T1000 (cell line): ENCODE measurements at places on chromosomes 12 and 14.

GRCh38 chr12:117742721-117743120 is 226.1 kb downstream of the KSR2 start:
- no peak for DNase-seq

DNA sequence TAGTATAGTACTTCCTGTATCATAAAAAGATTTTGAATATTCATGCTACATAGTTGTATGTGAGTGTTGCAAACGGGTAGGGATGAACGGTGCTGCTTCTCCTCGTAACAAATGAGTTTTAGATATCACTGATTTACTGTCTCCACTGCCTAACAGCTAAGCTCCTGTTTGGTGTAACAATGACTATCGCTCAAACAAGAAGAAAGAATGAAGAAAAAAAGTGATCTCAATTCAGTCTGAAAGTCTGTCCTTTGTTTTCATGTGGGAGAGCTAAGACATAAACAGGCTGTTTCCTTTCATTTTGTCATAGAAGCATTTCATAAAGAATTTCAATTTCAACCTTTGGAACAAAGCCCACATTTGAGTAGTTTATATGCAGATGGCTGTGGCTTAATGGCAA is 26.1 kb upstream of the RTRAF start:
- DNase-seq, result no peak

DNA sequence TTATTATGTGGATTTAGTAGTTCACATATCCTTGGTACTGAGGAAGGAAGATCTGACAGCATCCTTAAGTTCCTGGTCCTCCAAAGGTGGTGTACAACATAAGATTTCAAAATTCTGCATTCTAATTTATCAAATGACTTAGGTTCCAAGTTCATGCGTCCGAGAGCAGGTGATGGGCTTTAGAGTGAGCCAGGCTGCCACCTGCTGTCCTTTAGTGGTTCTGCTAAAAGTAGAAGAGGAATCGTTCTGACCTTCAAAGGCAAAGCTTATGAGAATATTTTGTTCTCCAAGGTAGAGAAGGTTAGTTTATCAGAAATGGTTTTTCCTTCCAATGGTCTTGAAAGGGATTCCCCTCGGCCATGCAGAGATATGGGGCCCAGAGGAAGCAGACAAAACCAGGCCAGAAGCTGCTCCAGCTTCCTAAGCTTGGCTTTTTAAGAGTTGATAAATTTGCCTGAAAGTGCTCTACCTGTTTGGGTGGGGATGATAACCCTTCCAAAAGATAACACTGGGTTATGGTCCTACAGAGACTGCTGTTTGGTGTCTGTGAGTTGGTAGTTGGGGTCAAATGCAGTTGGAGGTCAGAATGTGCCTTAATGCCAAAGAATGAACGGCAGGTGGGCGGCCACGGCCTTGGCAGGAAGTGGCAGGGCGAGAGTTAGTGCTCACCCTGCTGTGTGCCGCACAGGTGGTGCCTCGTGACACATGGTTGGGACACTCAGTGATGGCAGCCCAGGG is 29.1 kb upstream of the LRTM2 start:
- DNase-seq, result peak; percentile 23

DNA sequence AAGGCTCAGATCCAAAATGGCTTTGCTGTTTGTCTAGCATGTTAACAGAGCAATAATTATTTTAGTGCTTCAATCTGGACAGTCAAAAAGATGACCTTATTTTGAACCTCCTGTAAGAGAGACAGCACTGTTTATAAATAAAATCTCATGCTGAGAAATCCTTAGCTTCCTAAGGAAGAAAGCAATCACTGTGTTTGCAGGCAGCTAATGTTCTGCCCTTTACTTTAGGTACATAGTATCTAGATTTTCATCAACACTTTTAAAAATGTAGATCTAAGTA is 105.3 kb downstream of the PRKD1 start:
- DNase-seq, result no peak

- no peak for DNase-seq
These were observed 286.6 kb upstream of the KITLG start for GRCh38 chr12:88866881-88867280.

DNA sequence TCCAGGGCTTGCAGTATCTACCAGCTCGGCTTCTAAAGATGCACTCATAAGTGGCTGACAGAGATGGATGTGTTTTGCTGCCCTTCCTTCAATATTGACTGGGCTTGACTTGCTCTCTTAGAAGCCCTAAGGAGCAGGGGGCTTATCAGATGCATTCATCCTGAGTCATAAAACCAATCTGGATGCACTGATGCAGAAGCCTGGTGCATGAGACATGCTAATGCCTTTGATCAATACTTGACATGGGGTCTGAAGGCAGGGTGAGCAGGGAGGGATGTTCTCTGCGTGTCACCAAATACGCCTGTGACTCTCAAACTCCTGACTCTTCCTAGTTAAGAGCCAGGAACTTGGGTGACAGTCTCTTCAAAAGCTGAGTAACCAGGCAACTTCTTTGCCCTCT is 77.8 kb upstream of the HSPB8 start:
- DNase-seq, result no peak

GRCh38 chr12:106840243-106840642 is 65.8 kb downstream of the RIC8B start:
- DNase-seq, result no peak

- no peak for DNase-seq
These were observed 7.6 kb downstream of the SUSD6 start for GRCh38 chr14:69619012-69619411.

GRCh38 chr12:115973066-115973465 is 304.4 kb downstream of the MED13L start:
- no peak for DNase-seq

DNA sequence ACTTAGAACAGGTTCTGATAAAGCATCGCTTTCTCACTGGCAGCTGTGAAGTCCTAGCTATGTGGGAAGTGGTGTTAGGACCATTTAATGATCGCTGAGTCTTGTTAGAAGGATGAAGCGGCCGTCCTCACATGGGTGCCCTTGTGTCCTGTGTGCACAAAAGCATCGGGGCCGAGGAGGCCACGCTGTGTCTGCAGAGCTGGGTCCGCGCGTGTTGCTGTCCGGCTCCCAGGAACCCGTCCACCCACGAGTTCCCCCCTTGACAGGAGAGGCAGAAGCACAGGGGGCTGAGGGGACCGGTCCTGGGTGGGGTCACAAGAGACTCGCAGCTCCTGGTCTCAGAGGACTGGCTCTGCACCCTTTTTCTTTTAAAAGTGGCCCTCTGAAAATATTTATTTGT is 90.4 kb downstream of the ADGRD1 start:
- DNase-seq, result no peak

GRCh38 chr12:91224401-91224800 is 41.8 kb upstream of the DCN start:
- no peak for DNase-seq

- DNase-seq, result no peak
These were observed 169.7 kb upstream of the G2E3 start for GRCh38 chr14:30389134-30389876.

- DNase-seq, result no peak
These were observed 190.2 kb downstream of the KIF26A start for GRCh38 chr14:104328607-104329006.

GRCh38 chr12:98908866-98909265 is 263.8 kb downstream of the APAF1 start:
- DNase-seq, result no peak

DNA sequence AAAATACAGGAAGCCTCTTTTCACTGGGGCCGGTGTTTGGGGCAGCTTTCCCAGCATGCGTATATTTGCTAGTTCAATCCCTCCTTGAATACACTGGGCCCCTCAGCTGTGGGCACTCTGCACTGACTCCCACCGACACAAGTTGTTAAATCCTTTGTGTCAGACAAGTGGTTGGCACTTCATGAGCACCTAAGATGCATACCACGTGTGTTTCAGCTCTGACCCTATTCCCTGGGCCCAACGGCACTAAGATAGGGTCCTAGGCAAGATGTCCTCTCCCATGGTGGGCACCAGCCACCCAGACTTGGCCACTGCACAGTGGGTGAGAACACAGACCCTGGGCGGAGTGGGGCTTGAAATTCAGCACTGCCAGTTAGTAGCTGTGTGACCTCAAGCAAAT is 173.8 kb downstream of the BCL11B start:
- no peak for DNase-seq

- no peak for DNase-seq
These were observed 46.7 kb downstream of the ERH start for GRCh38 chr14:69351385-69351784.

DNA sequence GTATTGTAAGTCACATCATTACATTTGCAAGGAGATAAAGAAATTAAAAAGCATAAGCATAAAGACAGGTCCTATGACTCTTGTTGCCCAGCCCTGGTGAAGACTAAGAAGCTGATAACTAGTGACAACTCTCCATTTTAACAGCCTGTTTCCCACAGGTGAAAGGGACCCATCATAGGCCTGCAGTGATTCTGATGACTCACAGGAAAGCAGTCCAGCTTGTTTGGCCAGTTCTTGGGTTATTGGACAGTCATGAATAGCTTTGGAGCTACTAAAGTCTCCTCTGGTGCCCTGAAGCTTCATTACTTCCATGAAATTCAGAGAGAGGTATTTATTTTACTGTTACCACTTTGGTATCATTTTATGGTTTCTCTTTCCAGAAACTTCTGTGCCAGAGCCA is 55.5 kb upstream of the DYRK2 start:
- no peak for DNase-seq

DNA sequence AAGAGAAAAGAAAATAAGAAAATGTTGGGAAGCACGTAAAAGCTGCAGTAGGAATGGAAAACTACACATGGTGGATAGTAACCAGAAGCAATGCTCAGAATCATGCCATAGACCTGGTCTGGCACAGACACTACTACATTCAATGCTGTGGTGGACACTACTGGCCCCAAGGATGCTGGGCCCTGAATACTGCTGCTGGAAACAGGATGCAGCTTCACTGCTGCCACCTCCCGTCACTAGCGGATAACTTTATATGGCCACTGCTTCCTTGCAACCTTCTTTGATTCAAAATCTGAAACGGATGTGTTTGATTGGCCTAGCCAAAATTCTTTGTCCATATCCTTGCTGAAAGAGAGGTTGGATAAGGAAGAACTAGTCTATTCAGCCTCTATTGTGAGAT is 30.7 kb downstream of the ADCY6 start:
- DNase-seq, result no peak

DNA sequence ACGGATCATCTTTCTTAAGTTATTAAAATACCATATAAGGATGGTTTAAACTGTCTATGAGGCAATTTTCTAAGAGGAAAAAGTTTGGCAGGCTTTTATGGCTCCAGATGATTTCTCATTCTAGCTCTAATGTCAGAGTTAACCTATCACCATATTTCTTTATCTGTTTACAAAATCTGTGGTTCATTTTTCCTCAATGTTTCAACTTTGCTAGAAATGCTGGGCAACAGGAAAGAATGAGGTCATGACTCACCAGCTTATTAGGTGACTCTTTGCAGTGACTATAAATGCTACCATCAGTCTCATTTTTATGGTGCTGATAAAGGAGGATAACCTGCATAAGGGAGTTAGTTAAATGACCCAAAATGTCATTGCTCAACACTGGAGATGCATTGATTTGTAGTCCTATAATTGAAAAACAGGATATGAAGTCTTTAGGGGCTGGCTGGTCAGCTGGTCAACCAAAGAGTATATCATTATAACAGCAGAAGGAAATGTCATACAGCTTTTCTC is 45.3 kb upstream of the RAP1B start:
- peak; percentile 14 for DNase-seq

DNA sequence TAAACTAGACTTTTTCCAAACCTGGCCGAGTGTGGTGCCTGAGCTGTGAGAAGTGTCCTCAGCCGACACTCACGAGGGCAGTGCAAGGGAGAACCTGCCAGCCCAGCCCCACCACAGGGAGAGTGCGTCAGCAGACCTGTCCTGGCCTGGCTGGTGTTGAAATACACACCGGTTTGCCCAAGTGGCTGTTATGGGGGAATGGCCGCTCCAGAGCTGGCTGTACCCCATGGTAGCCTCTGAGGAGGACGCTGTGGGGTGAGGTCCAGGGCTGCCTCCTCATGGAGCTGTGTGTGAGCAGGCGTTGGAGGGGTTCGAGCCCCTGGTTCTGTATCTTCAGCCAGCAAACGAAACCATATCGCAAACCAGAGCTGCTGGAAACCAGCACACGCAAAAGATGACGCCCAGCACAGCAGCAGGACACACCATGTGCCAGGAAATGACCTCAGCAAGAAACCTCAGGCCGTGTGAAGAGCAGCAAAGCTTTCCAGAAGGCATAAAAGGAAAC is 9.4 kb downstream of the ANKRD9 start:
- DNase-seq, result no peak

DNA sequence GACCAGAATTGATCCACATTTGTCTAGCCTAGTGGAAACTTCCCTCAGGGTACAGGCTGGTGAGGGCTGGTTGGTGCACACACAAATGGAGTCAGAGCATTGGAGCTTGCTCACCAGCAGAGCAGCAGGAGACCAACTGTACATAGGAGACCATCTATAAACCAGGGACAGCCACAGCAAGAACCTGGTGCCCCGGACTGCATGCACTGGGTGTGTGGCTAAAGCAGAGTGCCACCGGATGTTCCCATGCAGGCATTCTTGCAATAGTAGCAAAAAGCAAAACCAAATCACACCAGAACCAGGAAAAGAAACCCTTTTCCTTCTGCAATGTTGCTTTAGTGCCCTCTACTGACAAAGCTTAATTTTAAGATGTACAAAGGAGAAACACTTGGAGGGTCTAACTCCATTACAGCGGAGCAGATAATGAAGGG is 136.4 kb downstream of the MDGA2 start:
- no peak for DNase-seq

GRCh38 chr14:28536889-28537288 is 229.7 kb upstream of the FOXG1 start:
- no peak for DNase-seq

DNA sequence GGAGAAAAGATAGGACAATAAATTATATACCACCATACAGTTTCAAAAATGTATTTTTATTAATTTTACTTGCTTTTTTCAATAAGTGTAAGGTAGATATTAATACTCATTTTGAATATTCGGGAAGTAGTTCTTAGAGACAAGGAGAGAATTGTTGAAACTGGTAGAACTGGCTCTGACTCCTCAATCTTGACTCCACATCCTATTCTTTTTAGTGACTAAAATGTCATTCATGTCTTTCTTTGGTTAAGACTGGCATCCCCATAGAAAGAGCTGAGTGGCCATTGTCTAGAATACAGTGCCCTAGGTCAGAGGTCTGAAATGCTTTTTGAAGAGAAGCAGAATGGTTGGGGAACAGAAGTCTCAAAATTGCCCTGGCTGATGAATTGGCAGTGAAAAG is 177.6 kb upstream of the LRIG3 start:
- DNase-seq, result no peak

GRCh38 chr12:110606253-110606611 is 7.7 kb upstream of the TCTN1 start:
- DNase-seq, result no peak

- DNase-seq, result no peak
These were observed 21.1 kb upstream of the KCNA5 start for GRCh38 chr12:5022465-5023061.

DNA sequence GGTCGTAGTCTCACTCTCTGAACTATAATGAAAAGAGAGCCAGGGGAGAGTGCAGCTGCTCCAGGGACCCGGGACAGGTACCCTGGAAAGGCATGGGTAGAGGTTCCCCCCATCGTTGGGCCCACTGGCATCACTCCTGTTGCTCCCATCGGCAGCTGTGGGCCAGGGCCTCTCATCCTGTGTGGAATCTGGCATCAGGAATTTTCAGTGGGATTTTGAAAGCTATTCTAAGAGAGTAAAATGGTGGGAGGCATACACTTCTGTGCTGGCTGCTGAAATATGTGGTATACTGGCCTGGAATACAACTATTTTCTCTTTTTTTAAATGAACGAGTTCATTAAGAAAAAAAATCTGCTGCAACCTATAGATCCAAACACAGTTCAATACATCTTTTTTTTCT is 38.1 kb downstream of the EML1 start:
- DNase-seq, result no peak
